Stromal cell of bone marrow (primary cell): ENCODE measurements at places on chromosomes 3 and 15.

DNA sequence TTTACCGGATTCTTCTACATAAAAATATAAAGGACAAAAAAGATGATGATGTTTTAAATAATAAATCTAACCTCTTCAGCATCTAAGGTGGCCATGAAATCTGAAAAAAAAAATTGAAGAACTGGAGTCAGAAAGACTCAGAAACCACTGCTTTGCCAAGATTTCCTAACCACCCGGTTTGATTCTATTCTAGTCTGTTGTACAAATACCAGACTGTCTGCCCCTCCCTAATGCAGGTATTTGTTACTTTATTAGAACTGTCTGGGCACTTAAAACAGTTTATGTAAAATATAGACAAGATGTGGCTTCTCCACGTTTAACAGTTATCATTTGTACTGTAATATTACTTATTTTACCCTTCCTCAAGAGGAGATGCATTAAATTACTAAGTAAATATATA, 48.8 kb downstream of the UACA start:
- DNase-seq = no peak

DNA sequence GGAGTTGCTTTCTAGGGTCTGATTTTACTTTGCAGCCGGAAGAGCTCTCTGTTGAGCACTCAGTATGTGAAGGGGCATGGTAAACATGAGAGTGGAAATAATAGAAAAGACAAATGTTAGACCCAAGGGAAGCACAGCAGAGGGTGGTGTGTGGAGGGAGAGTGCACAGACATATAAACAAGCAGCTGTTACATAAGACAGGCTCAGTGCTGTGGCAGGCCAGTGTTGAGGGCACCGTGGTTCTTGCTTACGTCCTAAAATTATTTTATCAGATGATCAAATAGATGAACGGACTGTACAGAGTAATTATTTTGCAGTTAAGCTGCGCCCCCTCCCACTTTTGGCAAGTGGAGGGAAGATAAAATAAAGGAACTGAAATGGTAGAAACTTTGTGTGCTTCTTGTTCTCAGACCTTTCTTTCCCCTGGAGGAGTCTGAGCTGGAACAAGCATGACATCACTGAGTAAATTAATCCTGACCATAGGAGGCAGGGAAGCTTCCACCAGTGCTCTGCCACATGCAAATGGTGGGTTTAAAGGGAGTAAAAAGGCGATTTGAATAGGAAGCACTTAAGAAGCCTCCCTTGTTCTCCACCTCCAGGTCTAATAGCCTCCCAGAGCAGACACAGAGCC, 205.6 kb downstream of the IL20RB start:
- DNase-seq = no peak

DNA sequence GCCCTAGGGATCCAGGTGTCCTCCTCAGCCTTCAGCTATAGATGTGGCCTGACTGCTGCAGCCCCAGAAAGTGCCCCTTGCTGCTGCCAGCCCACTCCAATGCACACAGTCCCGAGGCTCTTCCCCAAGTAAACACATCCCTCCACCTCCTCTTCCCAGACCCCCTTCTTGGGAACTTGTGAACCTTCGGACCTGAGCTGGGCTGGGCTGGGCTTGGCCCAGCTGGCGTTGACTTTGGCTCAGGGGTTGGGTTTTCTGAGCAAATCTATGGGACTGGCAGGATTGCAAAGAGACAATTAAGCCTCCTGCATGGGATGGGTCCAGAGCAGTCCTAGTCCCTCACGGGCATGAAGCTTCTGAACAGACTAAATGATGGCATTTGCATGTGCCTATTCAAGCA, 14.7 kb downstream of the VIPR1 start:
- DNase-seq = no peak

GRCh38 chr3:63151897-63152296, 126.2 kb upstream of the SYNPR start:
- DNase-seq = no peak

GRCh38 chr3:114294940-114295480, 1.2 kb downstream of the TIGIT start:
- DNase-seq = no peak

GRCh38 chr3:148266341-148266740, 431.4 kb upstream of the AGTR1 start:
- DNase-seq = no peak

DNA sequence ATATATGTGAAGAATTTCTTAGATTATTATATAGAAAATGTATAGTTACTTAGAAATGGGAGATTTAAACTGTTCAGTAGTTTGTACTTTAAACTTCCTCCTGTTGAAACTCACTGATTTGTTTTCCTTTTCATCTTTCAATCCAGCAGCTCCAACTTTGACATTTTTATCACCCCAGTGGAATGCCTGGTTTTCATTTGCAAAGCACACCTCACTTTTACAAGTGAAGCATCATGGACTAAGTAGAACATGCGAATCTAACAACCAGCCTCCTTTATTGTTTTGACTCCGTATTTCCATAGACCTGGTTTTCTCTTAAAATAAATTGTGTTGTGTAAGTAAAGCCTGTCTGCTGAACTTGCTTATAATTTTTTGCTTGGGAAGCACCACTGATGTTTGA, 97.8 kb upstream of the ROBO2 start:
- DNase-seq = no peak

- no peak for DNase-seq
These were observed 785 bp upstream of the MYRIP start for GRCh38 chr3:39808467-39809180.

DNA sequence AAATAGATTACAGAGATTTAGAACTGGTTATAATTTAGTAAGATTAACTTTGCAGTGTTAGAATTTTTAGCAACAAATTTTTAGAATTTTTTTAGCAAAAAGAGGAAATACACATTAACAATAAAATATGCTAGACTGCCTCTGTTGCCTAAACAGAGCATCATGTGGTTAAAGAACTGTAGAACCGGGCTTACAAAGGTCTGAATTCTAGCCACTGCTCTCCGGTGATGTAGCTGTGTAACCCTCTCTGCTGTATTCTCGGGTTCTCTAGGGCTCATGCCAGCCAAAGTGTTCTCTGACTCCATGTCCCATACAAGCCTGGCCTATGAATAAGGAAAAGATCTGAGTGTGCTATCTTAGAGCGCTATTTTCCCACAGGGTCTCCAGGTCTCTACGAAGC, 2.9 kb upstream of the P2RY12 start:
- DNase-seq = no peak

DNA sequence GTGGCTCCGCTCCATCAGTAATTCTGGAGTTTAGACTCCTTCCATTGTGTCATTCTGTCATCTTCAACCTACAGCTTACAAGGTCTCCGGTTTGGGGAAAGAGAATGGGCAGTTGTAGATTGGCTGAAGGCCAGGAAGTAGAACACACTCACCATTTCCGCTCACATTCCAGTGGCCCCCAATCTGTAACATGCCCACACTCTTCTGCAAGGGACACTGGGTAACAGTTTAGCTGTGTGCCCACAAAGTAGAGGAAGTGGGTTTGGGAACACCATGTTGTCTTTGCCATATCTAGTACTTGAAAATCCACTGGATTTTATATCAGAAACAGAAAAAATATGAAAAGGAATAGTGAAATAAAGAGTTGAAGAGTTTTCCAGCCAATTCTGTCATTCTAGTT, 153.5 kb downstream of the SV2B start:
- DNase-seq = no peak

- no peak for DNase-seq
These were observed 55.7 kb upstream of the ACTC1 start for GRCh38 chr15:34851007-34851406.

DNA sequence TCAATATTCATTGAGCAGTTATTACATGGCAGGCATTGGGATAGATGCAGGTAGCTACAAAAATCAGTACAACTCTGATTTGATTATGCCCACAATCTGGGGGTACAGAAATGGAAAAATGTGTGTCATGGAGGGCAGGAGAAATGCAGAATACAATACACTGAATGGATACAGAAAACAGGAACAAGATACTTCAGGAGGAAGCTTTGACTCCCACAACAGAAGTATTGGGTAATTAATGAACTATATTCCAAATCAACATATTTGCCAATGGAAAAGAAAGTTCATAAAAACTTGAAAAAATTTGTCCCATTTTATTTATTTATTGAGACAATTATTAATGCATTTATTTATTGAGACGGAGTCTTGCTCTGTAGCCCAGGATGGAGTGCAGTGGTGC, 207.0 kb downstream of the SUCLG2 start:
- no peak for DNase-seq
